ENCODE measurements at places on chromosomes 7 and 10.
A peak's percentile ranks its signal among the peaks of the same experiment; 100 is the strongest.

DNA sequence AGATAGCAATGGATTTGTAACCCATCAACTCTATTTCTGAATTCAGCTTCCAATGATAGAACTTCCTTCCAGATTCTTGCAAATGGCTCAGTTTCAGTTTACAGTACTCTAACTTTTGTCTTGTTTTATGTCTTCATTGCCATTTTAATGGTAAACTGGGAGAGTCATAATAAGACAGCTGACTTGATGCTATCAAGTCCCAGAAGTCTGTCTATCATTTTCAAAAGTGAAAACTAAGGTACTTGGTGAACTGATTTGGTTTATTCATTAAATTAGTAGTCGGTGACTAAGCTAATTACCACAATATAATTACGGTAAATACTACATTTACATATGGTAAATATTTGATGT is 25.0 kb downstream of the RTKN2 start:
- no peak for DNase-seq

GRCh38 chr10:6320320-6321010 is 117.7 kb downstream of the PFKFB3 start:
- DNase-seq, result no peak

GRCh38 chr10:52642208-52642607 is 130.4 kb downstream of the MBL2 start:
- DNase-seq, result no peak

- DNase-seq, result no peak
Measured at GRCh38 chr10:32888161-32888927, 69.7 kb downstream of the ITGB1 start.

DNA sequence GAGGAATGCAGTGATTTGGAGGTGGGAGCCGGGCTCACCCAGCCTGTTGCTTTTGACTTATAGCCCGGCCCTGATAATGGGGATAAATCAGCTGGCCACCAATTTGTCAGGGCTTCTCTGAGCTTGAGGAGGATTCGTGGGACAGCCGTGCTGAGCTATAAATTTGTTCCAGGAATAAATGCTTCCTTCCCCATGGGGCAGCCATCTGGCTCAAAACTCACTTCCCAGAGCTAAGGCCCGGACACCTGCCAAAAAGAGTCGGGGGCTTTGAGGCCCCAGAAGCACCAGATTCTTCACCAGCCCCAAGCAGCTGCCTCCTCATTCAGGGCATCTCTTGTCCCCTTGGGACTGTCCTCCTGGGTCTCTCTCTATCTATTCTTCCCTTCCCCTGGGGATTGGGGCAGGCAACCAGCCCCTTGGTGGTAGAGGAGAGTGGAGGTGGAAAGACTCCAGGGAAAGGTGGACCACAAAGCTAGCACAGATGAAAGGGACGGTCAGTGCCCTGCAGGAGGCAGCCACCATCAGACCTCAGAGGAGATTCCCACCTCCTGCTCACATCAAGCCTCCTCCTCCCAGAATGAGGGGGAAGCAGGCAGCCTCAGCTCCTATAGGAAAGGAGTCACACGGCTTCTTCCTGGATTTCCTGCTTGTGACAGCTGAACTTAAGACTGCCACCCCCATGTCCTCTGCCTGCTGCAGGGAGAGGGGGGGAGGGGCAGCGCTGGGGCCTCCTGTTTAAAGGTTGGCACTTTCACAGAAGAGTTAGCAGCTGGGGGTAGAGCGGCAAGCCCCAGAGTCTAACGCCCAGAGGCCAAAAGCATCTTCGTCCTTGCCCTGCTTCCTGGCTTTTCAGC is 44.2 kb upstream of the LRRC4 start:
- no peak for DNase-seq

DNA sequence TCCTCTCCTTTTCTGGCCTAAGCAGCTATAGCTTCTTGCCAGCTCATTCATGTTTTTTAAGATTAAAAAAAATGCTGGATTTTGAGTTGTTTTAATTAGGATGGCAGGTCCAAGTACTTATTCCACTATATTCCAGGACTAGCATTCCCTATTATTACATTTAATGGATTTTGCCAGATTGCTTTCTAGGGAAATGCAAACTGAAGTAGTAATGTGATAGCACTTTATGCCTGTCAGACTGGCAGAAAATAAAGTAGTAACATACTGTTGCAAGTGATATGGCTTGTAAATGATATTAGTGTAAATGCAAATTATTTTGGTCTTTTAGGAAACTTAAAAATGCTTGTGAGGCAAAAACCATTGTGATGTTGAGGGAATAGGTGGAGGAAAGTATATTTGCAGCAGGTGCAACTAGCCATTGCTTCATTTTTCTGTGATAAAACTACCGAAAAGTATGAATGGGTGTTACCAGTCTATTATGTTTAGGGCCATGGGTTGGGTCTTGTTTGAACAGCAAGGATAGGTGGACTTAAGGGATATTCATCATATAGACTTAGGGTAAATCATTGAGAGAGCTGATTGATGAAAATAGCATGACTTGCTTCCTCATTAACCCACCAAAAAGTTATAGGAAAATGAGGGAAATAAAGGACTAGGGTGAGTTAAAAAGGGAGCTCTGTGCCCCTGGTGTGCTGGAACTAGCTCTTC is 19.9 kb downstream of the ZNRF2 start:
- DNase-seq, result no peak

GRCh38 chr10:122503012-122503411 is 41.7 kb downstream of the HTRA1 start:
- no peak for DNase-seq

GRCh38 chr7:70571403-70571934 is 560.5 kb upstream of the GALNT17 start:
- DNase-seq, result no peak

- DNase-seq, result no peak
Measured at GRCh38 chr10:75617485-75618155, 186.2 kb downstream of the LRMDA start.

DNA sequence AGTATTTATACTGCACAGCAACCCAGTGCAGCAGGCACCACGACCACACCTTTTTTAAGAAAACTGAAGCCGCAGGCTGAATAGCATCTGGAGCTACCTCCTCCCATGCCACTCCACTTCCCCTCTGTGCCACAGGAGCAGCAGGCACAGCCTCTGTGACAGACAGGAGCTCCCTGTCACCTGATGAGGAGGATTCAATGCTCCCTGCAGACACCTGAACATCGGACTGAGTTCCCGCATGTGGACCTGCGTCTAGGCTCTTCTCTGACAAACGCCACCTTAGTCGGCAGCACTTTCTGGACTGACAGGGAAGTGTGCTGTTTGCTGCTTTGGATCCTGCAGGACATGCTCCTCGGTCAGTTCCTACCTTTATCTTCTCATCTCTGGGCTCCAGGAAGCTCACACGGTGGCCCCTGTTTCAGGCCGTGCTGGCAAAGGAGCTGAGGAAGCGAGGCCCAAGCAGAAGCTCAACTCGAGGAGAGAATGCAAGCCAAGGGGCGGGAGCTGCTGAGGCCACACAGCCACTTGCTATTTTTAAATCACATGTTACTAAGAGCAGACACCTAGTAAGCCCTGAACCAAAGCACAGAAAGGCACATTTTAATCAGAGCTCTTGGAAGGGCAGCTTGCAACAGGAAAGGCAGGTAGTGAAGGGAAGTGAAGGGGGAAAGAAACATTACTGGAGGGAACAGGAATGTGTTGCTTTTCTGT is 56.6 kb downstream of the VOPP1 start:
- DNase-seq, result no peak

DNA sequence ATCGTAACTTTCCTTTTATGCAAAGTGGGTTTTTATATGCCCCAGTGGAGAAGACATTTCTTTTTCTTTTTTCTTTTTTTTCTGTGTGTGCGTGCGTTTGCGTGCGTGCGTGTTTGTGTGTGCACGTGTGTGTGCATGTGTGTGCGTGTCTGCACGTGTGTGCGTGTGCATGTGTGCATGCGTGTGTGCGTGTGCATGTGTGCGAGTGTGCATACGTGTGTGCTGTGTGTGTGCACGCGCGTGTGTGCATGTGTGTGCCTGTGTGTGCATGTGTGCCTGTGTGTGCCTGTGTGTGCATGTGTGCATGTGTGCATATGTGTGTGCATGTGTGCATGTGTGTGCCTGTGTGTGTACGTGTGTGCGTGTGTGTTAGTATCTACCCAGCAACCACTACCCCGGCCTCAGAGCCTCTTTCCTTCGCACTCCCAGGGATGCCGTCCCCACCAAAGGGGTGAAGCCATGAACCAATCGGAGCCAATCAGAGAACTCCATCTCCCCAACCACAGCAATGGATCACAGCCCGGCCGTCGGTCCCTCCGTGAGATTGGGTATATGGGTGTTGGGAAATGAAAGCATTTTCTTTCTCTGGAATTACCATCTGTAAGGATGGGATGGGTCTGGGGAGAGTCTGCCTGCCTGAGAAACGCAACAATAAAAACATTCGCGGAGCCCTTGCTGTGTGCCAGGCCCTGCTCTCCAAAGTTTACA is 92.3 kb downstream of the ELFN1 start:
- DNase-seq, result no peak

DNA sequence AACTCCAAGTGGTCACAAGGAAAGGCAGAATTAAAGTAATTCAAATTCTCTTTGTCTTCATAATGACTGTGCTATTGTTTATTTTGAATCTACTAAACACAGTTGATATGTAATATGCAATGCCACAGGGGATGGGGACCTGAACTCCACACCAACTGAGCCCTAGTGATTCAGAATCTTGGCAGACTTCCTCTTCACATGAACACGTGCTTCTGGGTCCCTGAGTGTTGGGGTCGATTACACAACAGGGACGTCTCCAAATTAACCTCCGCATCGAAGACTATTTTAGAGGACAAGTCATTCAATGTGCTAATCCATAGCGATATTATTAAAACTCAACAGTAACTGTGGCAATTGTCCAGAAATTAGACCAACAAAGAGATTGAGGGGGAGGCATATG is 95.3 kb upstream of the CARD11 start:
- no peak for DNase-seq

- no peak for DNase-seq
Measured at GRCh38 chr7:71015252-71015900, 116.6 kb upstream of the GALNT17 start.

- DNase-seq, result no peak
Measured at GRCh38 chr10:79470096-79470495, 24.7 kb upstream of the ZCCHC24 start.

- DNase-seq, result no peak
Measured at GRCh38 chr7:19410106-19410505, 264.9 kb upstream of the FERD3L start.

DNA sequence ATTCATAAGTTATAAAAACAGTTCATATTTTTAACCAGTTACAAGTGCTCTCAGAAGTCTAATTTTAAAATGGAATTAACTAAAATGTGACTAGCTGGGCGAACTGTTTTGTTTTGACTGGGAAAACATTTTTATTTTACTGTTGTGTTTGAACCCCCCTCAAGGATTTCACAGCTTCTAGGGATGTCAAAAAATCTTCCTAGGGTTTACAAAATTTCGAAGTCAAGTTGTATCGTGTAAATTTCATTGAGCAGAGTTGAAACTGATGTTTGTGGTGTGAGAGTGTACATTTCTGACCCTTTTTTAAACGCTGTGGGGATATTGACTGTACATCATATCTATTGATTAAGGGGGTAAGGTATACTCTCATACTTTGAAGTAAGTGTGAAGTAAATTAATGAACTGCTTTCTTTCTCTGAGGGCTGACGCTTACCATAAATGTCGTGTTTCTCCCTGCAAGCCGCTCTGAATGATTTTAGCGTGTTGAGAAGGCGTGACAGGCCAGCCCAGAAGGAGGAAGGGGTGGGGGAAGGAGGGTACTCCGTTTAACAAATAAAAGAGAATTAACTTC is 1.8 kb upstream of the SP8 start:
- no peak for DNase-seq

DNA sequence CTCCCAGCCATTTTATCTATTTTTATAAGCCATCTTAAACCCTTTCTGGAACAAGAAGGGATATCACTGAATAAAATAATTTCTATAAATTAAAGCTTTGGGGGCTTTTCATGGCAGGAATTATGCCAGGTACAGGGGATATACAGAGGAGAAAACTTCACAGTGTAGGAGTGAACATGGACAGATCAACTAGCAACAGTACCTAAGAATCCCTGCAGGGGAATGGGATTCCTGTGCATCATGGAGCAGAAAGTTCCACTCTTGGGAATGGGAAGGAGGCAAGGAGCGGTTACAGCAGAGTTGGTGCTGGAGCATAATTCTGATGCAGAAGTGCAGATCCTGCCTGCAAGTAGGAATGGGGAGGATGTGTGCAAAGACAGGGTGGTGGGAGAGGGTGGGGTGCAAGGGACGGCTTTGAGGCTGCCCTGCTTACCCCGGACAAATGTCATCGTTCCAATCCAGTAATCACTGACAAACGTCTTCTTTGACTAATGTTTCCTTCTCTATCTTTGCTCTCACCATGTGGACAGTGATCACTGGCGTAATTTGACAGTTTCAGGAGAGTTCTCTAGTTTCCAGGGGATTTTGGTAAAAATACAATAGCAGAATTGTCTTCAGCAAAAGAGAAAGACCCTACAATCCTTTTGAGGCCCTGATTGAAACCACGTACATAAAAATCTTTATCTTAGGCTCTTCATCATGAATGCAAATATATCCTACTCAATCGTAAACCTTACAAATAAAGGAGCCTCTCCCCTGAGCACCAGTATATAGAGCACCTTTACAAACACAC is 196.7 kb downstream of the HECW1 start:
- DNase-seq, result no peak

GRCh38 chr7:4240520-4241303 is 441.4 kb upstream of the FOXK1 start:
- no peak for DNase-seq

DNA sequence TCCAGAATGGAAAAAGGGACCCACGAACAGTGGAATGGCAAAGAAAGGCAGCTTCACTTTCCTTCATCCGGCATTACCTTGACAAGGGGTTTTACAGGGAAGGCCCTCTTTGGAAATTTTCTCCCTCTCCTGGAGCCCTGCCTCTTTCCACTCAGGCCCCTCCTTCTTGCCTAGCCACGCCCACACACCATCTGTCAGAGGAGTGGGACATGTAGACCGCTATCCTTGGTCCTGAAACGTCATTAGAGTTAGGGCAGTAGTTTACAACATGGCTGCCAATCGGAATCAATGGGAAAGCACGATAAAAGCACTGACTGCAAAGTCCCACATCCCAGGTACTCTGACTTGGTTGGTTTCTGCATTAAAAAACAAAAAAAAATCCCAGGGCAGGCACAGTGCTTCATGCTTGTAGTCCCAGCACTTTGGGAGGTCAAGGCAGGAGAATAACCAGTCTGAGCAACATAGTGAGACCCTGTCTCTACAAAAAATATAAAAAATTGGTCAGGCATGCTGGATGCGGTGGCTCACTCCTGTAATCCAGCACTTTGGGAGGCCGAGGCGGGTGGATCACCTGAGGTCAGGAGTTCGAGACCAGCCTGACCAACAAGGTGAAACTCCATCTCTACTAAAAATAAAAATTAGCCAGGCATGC is 96.4 kb downstream of the MARCHF5 start:
- DNase-seq, result peak; percentile 96

DNA sequence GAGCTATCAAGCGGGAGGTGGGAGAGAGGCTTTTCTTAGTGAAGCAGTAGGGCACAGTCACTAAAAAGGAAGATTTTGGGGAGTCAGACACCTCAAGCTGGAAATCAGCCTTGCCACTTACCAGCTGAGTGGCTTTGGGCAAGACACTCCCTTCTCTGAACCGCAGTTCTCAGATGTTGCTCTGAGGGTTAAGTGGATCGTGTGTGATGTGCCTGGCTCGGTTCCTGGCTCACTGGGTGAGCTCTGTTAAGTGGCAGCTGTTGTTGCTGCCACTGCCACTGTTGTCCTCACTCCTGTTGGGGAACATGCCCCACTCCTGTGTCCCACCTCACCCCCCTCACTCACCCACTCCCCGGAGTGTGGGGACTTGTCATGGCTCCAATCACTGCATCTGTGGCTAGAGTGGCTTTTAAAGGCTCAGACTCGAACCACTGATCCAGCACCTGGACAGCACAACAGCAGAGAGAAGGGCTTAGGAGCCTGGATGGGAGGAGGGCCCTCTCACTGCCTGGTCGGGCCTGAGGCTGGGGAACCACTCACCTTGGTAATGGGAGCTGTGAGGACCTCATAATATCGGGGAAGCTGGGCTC is 20.0 kb downstream of the PYROXD2 start:
- DNase-seq, result no peak

All from WTC11 (cell line).